Activated T-cell treated with anti-CD3 and anti-CD28 coated beads, Interleukin-2, amount 50 U/mL, for 48 hours (primary cell): ENCODE measurements at places on chromosomes 4 and X.

DNA sequence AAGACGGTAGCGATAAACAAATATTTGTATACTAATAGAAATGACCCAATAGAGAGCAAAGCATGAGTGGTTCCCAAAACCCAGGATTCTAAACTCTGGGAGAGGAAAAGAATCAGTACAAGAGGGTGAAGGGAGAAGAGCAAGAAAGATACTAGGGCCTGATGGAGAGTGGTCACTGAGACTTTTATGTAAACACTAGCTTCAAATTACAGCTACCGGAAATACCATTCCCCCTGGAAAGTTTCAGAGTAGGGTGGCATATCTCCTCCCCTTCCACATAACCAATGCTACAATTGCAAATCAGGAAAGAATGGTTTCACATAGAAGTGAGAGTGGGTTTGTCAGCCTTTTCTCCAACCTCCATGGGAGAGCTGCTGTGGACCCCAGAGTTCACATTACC is 77.1 kb downstream of the EIF4E start:
- no peak for DNase-seq

DNA sequence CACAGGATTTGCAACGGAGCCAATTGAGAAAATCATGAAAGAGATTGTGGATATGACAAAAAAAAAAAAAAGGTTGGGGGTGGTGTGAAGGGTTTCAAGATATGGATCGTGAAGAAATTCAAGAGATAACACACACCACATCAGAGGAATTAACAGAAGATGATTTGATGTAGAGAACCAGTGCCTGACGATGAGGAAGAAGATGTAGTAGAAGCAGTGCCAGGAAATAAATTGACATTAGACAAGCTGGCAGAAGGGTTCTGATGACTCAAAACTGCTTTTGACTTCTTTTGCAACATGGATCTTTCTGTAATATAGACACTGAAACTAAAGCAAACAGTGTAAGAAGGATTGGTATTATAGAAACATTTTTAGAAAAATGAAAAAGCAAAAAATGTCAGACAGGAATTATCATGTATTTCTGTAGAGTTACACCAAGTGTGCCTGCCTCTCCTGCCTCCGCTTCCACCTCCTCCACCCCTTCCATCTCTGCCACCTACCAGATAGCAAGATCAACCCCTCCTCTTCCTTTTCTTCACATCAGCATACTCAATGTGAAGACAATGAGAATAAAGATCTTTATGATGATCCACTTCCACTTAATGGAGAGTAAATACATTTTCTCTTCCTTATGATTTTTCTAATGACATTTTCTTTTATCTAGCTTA is 127.5 kb upstream of the OTUD4 start:
- no peak for DNase-seq

- DNase-seq: no peak
Observed at GRCh38 chr4:72886602-72887001, 182.9 kb downstream of the COX18 start.

DNA sequence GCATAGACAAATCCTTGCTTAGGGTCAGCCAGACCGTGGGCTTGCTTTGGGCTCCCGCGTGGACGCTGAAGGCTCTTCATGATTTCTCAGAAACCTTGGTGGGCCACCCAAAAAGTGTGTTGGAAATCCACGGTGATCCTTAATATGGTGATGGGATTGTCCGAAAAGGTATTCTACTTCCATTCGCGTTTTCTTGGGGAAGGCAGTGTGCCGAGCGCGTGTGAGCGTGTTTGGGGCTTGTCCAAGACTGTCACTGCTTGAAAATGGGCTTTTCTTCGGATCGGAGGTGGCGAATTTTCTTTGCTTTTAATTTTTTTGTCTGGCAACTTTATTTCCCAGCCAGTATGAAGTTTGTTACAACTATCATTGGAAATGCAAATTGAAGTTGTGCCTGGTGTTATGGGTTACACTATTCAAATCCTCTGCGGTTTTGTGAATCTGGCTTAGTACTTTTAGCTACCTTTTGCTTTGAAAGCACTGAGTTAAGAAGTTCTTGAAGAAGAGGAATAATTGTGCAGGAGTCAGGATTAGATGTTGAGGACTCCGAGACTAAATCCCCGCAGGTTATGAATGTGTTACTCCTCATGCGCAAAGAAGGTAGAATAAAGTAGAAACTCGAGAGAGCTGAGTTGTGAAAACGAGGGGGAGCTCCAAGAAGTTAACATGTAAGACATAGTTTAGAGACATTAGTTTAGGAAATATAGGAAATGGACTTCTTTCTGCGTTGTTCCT is 3.2 kb downstream of the SPRY1 start:
- DNase-seq: peak; percentile 63

DNA sequence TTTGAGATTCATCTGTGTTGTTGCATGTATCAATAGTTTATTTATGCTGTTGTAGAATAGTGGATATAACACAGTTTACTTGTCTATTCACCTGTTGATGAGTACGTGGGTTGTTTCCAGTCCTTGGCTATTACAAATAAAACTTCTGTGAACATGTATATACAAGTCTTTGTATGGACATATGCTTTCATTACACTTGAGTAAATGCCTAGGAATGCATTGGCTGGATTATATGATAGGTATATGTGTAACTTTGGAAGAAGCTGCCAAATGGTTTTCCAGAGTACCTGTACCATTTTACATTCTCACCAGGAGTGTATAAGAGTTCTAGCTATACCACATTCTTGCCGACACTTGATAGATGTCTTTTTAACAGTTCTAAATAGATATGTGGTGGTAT is 16.5 kb downstream of the ART3 start:
- no peak for DNase-seq
